ENCODE measurements at places on chromosomes 4 and X. TPM values are rescaled to one million over a fixed set of nuclear protein-coding genes. Genes with fewer than 3 reads are reported as not detected.

APELA gene
- total RNA-seq, result not detected

SLC6A14 gene
- total RNA-seq, result not detected

ANK2 gene
- total RNA-seq, result under 0.01 TPM

USP26 gene
- not detected for total RNA-seq

ASMT gene
- total RNA-seq, result not detected

Data from hematopoietic multipotent progenitor cell (in vitro differentiated cells).